ENCODE measurements at places on chromosomes 2 and 18.
A peak's percentile ranks its signal among the peaks of the same experiment; 100 is the strongest.

GRCh38 chr2:69104261-69104660 lies 91.3 kb downstream of the ANTXR1 start:
- DNase-seq: no peak

DNA sequence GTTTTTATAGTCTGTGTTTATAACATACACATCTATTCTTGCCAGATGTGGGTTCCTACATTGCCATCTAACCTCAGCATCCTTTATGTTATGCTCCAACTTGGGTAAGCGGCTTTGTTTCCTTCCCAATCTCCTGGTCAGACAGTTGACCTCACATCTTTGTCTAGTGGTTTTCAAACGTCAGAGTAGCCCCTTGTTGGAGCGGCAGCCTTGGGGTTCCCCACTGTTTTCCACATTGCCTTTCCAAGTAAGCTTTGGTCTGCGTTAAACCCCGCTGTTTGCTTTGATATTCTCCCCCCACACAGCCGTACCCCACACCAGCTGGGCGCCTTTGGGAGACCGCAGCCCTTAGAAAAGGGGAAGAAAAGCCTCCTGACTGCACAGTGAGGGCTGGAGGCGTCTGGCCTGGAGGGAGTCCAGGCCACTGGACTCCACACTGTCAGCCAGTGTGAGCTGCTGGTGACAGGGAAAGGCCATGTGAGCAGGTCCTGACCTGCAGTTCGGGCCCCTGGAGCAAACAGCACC lies 83.3 kb downstream of the MALT1 start:
- DNase-seq: no peak

GRCh38 chr2:154158101-154158500 lies 286.4 kb downstream of the GALNT13 start:
- no peak for DNase-seq

- no peak for DNase-seq
Observed at GRCh38 chr2:173165443-173166238, 90.0 kb downstream of the MAP3K20 start.

DNA sequence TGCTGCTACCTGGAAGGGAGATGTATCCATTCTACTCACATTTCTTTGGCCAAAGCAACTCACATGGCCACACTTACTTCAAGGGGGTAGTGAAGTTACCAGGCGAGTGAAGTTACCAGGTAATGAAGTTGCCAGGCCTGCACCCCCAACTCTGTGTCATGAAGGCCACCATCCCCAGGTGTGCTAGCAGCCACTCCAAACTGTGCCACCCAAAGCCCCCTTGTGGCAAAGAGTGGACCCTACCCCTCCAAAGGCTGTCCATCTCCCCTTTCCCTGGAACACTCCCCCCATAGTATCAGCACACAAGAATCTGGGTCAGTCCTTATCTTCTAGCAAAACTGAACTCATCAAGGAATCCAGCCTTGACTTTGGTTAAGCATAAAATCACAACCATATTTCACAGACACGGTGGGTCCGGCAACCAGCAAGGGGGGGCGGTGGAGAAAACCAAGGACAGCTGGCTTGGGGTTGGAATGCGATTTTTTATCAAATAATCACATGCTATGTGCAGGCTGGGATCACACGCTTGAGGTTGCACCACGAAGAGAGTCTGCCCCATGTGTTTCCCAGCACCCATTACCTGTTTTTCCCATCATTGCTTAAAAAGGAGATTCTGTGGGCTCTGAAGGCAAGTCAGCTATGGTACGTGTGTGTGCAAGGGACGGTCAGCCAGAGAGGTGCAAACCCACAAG lies 60.9 kb downstream of the ZFP36L2 start:
- DNase-seq: no peak

- no peak for DNase-seq
Observed at GRCh38 chr2:16022548-16023240, 82.3 kb downstream of the MYCN start.

- DNase-seq: no peak
Observed at GRCh38 chr2:241772063-241772499, 4.5 kb upstream of the GAL3ST2 start.

- no peak for DNase-seq
Observed at GRCh38 chr2:69931832-69932595, 17.1 kb downstream of the MXD1 start.

DNA sequence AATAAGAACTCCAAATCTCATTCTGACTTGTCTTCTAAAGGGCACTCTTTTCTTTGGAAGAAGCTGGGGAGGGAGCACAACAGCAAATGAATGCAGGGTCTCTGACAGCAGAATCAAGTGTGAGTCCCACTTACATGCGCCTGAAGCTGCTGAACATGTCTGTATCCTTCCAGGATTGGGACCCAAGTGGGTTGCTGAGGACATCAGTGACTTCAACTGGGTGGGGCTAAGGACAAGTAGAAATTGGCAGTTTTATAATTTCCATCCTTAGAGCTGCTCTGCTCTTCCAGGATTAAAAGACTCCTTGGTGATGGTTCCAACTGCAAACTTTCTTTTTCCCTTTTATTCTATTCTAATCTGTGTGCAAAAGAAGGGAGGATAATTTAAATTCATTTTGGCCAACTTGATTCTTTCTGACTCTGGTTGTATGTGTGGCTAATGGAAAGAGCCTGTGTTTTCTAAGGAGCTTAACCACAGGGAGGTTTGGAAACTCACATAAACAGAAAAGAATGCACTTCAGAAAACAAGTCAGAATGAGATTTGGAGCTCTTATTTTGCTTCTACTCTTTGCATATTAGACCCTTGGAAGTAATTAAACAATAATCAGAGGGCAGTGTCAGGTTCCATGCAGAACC lies 20.6 kb downstream of the ANTXR1 start:
- no peak for DNase-seq

- no peak for DNase-seq
Observed at GRCh38 chr18:37570336-37570930, 4.8 kb upstream of the CELF4 start.

GRCh38 chr2:179898873-179899272 lies 37.5 kb upstream of the ZNF385B start:
- DNase-seq: no peak

GRCh38 chr2:121055088-121055487 lies 229.9 kb downstream of the TFCP2L1 start:
- no peak for DNase-seq

DNA sequence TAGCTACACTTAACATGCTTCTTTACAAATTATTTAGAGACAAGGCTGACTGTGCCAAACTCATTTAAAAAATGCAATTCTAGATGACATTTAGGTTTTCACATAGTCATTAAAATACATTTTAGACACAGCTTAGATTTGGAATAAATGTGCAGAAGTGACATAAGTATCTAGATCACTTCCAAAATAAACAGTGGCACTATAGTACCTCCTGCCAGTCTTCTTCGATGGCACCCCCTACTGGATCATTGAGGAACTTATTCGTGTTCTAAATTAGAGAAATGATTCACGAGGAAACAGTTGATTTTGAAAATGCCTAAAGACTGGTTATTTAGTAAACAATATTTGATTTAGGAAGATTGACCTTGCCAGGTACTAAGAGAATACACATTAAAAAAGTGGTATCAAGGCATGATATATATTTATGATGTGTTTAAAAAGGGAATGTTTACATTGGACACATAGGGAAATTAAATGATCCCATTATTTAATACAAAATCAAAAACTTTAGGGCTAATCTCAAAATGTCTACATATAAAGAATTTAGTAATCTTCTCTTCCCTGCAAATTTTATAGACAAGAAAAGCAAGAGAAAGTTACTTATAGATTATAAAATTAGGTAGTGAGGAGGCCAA lies 323.9 kb downstream of the XIRP2 start:
- peak; percentile 1 for DNase-seq

- DNase-seq: no peak
Observed at GRCh38 chr2:54475285-54475684, 19.2 kb downstream of the SPTBN1 start.

All from GM12892 (cell line).